GM12891 (cell line): ENCODE measurements at places on chromosomes 16 and 17.

DNA sequence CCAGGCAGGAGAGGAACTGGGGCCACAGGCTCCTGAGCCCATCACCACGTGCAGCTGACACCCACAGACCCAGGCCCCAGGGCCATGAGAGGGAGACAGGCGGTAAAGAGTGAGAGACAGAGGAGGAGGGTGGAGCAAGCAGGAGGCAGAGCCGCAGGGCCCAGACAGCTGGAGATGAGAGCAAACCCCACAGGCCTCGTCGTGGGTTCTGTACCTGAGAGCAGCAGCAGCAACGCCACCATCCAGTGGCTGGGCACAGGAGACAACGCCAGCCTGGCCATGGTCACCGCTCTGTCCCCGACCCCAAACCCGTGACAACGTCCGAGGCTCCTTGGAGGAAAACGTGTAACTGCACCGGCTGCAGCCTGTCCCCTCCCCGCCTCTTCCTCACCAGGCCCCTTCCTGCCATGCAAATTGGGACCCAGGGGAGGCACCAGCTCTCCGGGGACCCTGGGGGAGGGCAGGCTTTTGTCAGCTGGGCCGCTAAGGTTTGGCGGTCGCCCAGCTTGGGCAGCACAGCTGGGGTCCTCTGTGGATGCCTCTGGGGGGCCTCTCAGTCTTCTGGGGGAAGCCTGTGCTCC lies at the start of gene CD79B:
CD79B (minus strand) TSS at position 351 of the 581 bp plus-strand sequence; CDS start at position 281, 70 bp downstream.
- DNase-seq, result peak; percentile 88

DNA sequence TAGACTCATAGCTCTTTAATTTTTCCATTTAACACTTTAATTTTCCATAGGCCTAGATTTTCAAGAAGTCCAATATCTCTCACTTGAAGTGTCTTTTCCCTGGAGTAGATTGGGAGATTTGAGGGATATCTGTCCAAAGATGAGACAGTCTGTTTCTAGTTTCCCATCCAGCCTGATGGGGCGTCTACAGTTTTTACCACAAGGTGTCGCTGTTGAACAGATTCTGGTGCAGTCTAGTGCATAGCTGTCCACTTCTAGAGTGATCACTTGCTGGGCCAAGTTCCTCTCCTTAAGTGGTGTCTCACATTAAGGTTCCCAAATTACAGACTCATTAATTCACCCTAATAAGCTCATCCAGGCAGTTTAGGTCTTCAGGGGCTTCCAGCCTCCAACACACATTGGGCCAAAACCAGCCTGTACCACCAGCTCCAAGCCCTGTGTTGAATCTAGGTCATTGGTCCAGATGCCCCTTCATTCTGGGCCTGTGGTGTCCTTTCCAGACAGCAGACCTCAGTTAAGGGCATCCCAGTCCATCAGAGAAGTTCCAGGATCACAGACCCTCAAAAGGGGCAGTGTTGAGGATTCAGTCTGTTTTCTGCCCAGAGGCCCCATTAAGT lies 9.4 kb downstream of the SNX20 start:
- DNase-seq, result no peak

GRCh38 chr16:15515992-15516391 lies 81.6 kb downstream of the BMERB1 start:
- DNase-seq, result no peak

- no peak for DNase-seq
These were observed 129.0 kb downstream of the KATNIP start for GRCh38 chr16:27678955-27679354.

DNA sequence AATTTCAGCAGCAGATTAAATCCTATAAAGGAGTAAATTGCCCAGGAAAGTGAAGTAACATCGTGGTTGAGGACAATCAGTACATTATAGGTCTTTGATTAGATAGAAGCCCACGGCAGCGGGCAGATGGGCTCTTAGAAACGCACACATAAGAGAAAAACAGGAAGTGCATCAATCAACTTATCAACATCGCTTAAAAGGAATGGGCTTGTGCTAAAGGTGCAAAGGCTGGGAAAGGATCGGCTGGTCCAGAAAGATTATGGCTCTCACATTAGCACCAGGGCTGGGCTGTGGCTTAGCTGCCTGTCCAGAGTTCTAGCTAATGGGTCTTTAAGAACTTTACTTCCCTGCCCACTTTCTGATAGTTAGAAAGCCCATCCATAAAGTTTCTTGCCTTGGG lies 292.0 kb upstream of the TNRC6C start:
- no peak for DNase-seq

DNA sequence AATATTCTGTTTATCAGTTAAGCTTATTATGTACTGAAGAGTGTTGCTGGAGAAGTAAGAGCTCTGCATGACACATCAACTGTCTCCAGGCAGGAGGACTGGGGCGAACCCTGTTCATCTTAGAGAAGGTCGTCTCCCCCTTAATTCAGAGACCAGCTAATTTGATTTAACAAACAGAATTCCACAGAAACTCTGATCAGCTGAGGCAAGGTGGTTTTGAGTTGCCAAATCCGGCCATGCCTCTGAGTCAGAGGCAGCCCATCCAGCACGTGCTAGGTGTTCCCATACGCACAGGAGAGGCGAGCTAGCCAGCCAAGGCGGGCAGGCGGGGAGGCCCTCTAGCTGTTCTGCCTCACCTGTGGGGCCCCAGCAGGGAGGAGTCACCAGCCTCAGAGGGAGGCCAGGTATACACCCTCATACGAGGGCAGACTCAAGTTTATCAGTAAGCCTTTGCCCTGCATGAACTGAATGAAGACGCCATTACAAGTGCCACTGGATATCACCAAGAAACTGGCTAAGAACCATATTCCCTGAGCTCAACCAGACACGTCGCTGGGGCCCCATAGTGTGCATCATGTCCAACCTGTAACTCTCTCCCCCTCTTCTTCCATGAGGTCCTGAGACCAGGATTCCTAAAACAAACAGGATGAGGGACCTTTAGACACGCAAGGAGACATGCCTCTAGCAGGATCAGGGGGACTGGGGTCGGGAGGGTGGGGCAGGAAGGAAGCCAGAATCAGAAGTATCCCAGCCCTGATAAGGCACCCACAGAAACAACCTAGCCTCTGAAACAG lies 25.7 kb downstream of the STAT5A start:
- no peak for DNase-seq

- peak; percentile 34 for DNase-seq
These were observed 16.6 kb upstream of the INPP5K start for GRCh38 chr17:1532836-1533602.

- no peak for DNase-seq
These were observed 379.0 kb upstream of the GOT2 start for GRCh38 chr16:59113004-59113670.

GRCh38 chr16:3645108-3645503 lies 9.4 kb upstream of the DNASE1 start:
- DNase-seq, result no peak

GRCh38 chr16:71859762-71860521 lies 14.2 kb downstream of the ATXN1L start:
- DNase-seq, result no peak

DNA sequence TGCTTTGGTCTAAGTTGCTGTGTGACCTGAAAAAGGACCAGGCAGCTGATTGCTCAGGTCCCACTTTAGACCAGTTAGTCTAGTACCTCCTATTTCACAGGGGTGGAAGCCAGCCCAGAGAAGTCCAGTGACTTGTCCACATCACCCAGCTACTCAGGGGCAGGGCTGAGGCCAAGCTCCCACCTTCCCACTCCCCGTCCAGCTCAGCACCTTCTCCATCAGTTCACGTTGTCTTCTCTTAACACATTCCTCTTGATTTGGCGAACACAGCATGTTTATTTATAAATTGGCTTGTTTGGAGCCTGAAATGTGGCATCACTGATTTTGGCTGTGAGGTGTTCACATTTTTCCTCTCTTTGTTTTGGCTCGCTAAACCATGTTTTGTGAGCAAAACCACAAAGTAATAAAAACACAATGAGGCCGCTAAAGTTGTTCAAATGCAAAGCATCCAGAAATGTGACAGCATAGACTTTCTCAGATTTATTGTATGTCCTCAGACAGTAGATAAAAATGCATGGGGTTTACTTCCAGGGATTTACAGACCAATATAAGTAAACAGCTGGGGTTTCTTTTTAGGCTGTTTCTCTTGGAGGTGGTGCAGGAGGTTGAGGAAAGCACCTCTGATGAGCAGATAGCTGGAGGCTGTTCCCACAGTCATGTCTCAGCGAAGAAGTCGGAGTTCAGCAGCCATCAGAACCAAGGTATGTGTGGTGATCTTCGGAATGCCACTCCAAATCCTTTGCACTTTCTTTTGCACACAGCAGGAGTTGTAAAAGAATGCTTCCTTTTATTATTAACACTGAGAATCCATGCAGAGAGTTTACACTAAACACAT lies 88.4 kb downstream of the PLXDC1 start:
- no peak for DNase-seq

GRCh38 chr16:74226338-74226954 lies 70.2 kb upstream of the PSMD7 start:
- DNase-seq, result no peak

GRCh38 chr17:59160157-59161025 lies 4.8 kb downstream of the PRR11 start:
- no peak for DNase-seq

- DNase-seq, result no peak
These were observed 15.2 kb upstream of the PLD6 start for GRCh38 chr17:17221329-17221728.

DNA sequence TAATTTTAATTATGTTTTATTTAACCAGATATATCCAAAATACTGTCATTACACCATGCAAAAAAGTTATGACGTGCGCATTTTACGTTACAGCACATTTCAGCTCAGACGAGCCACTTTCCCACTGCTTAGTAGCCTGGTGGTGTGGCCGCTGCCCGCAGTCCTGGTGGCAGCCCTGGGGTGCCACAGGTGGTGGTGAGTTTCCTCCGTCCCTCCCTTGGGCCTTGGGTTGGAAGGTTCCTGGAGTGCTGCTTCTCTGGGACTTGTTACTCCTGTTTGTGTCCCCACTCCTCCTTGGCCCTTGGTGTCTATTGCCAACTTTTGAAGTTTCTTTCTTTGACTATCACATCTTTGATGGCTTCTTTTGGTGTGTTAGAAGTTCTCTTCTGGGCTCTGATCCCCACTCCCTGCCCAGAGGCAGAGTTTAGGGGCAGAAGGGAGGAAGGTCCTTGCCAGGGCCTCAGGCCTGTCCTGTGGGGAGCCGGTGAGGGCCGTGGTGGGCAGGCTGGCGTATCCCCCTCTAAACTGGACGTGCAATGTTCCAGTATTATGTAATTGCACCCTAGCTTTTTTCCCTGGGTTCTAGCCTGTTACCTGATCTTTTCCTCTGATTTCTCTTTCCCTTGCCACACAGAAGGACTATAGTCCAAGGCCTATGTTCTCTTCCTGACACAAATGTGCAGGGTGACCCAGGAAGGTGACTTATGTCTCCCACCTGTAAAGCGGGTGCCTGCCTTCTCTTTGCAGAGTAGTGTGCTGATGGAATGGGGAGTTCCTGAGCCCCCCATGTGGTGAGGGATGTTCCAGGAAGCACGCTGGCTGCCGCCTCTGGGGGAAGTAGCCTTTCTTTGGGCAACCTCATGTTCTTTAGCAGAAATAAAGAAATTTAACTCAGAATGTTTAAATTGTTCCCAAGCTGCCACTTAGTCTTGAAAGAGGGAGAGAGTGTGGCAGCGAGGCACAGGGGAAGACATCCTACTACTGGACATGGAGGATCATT lies 8.4 kb downstream of the MPRIP start:
- no peak for DNase-seq

DNA sequence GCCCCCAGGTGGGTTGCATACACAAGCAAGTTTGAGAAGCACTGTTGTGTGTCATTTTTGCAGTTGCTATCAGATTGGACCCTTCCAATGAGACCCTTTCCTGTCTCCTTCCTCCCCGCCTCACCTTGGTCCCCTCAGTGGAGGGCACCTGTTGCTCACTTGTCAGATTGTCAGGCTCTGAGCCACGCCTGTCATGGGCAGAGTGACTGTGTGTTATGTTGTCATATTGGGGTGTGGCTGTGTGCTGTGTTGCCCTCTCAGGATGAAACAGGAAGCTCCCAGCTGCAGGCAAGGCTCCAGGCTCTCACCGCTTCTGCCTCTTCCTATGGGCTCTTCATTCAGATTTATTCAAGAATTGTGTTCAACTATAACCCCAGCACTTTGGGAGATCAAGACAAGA lies 302.9 kb downstream of the CPPED1 start:
- DNase-seq, result no peak

- no peak for DNase-seq
These were observed 23.0 kb downstream of the ARHGAP23 start for GRCh38 chr17:38451030-38451839.

DNA sequence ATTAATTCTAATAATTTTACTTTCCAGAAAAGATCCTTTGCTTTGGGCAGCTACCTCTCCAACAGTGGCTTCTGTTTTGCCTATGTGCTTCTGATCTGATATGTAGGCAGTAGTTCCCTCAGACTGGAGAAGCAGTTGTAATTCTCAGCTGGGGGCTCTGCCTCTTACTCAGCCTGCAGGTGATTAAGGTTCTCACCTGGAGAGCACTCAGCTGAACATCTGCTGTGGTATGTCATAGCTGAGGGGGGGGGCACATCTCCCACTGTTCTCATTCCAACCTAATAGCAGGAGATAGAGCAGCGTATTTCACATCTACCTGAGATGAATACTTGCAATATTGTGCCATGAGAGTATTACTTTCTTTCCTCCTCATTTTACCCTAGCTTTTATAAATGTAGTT lies 511.9 kb upstream of the CDH8 start:
- no peak for DNase-seq

- DNase-seq, result no peak
These were observed 8.4 kb downstream of the TOX3 start for GRCh38 chr16:52538511-52538910.

- DNase-seq, result no peak
These were observed 8.6 kb downstream of the SYNGR3 start for GRCh38 chr16:1998360-1998835.

DNA sequence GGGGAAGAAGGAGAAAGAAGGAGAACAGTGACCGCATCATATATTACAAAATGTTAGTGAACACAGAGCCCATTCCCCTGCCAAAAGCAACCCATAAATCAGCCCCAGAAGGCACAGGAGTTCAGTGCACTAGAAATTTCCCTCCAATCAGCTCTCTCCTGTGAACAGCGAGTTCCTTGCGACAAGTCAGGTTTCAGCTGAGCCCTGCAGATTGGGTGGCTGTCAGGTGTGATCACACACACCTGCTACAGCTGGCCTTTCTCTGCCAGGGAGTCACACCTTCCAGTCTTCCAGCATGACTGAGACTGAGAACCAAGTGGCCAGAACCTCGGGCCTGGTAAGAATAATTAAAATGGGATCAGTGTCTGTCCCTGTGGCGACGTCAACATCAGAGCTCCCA lies 60.2 kb downstream of the SHISA9 start:
- DNase-seq, result no peak

DNA sequence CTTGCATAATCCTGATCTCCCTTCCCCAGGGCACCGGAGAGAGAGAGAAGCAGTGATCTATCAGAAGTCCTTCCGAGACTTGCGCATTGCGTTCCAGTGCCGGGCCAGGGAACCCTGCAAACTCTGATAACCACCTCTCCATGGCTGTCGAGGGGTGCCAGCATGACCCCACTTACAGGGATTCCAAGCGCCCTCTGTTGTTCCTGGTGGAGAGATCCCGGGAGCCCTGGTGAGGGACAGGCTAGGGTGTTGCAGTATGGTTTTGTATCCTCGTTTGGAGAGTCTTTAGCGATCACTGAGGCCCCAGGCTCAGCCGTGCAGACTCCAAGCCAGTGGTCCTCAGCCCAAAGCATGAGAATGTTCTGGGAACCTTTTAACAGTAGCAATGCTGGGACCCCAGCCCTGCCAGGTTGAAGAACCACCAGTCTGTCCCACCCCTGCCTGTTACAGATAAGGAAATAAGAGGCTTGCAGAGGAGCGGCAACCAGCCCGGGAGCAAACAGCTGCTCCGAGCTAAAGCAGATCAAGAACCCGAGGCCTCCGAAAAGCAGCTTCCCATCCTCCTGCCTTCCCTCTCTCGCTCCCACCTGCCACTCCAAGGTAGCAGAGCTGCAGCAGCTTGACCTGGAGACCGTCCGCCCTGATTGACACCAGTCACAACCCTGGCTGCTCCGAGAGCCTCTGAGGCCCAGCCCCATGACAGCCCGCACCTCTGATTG lies 150.3 kb upstream of the RPL38 start:
- no peak for DNase-seq
